Stimulated activated naive CD4-positive, alpha-beta T cell treated with Interleukin-2 at 50 U/mL for 16 hours (primary cell): ENCODE measurements at places on chromosomes 3 and 15.

DNA sequence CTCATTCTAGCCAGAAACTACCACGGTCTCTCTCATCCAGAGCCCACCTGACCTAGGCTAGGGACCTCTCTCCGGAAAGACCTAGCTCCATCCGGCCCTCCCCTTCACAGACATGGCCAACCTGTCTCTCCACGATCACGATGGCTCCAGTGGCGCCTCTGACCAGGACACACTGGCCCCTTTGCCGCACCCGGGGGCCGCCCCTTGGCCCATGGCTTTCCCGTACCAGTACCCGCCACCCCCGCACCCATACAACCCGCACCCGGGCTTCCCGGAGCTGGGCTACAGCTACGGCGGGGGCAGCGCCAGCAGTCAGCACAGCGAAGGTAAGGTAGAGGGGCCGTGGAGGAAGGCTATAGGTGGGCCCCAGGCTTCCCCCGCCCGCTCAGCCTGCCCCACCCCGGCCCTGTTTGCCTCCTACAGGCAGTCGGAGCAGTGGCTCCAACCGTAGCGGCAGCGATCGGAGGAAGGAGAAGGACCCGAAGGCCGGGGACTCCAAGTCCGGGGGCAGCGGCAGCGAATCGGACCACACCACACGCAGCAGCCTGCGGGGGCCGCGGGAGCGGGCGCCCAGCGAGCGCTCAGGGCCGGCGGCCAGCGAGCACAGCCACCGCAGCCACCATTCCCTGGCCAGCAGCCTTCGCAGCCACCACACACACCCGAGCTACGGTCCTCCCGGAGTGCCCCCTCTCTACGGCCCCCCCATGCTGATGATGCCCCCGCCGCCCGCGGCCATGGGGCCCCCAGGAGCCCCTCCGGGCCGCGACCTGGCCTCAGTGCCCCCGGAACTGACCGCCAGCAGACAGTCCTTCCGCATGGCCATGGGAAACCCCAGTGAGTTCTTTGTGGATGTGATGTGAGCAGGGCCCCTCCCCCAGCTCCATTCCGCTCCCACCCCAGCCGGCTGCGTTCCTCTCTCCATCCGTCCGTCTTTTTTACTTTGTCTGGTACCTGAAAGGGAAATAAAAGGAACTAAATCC lies 4.5 kb upstream of the AP2M1 start:
- no peak for DNase-seq

DNA sequence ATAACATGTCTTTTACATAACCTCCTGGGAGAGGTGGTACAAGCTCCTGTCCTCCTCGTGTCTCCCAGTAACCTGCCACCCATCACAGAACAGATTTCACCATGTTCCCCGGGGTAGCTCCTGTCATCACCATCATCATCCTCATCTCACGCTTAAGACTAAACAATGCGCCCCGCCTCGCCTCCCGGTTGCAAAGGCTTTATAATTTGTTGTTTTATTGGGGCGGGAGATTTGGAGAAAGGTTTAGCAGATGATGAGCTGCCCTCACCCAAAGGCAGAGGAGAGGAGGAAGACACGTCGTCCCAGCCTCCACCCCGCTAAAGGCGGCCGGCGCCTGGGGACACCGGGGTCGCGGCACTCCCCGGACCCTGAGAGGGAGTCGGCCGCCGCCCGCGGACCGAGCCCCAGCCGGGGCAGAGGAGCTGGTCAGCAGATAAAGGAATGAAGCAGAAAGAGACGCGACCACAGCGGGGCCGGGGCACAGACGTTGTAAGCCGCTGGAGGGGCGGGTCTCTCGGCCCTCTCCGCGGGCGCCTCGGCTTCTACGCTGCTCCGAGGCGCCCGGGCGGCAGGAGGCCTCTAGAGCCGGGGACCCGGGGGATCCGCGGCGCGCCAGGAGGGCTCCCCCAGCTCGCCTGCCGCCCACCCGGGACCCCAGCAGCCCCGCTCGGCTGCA lies 589 bp downstream of the HERC1 start:
- DNase-seq, result peak; percentile 23

- DNase-seq, result no peak
Measured at GRCh38 chr3:104257486-104257885, 1109.2 kb upstream of the ALCAM start.

DNA sequence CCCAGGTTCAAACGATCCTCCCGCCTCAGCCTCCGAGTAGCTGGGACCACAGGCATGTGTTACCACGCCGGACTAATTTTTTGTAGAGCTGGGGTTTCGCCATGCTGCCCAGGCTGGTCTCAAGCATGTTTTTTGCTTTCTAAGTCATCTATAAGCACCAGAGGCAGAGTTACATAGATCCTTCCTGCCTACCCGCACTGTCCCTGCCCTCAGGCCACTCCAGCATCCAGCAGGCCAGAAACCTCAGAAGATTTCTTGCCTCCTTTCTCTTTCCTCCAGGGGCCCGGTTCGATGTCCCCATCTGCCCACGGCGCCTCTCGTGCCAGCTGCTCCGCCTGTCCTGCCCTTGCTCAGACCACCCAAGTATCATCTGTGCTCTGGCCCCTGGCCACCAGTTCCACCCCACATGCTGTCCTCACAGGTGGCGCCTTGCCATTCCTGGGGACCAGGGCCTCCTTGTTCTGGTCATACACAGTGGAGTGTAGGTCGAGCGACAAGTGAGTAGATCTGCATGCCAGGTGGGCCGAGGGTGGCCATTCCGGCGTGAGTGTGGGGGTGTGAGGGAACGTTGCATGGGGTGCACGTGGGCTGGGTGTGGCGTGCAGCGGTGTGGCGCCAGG lies 27.3 kb downstream of the KLHDC8B start:
- no peak for DNase-seq

GRCh38 chr3:29746163-29746760 lies 465.4 kb downstream of the RBMS3 start:
- no peak for DNase-seq

GRCh38 chr15:58459560-58459959 lies 27.8 kb downstream of the LIPC start:
- no peak for DNase-seq

- no peak for DNase-seq
Measured at GRCh38 chr3:166052440-166052839, 215.2 kb upstream of the BCHE start.

DNA sequence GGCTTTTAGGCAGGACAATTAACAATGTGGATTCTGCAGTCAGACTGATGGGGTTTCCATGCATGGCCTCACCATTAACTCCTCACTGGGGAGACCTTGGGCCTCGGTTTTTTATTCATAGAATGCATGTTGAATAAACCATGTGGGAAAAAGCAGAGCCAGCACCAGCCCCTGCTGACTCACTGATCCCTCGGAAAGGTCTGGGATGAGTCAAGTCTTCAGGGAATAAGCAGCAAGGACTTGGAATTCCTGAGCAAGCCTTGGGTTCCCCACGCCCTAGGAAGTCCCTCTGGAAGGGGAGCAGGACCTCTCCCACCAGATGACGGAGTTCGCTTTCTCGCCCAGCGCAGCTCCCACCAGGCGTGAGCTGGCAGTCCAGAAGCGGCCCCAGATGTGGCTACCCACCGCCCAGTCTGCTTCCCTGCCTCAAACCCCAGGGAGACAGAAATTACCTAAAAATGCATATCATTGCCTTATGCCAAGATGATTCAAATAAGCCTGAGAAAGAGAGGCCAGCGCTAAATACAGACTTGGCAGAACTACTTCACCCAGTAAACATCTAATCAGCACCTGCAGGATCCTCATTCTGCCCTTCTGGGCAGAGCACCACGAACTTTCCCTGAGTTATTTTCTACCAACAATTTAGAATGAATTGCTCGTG lies 45.4 kb downstream of the BTD start:
- no peak for DNase-seq

DNA sequence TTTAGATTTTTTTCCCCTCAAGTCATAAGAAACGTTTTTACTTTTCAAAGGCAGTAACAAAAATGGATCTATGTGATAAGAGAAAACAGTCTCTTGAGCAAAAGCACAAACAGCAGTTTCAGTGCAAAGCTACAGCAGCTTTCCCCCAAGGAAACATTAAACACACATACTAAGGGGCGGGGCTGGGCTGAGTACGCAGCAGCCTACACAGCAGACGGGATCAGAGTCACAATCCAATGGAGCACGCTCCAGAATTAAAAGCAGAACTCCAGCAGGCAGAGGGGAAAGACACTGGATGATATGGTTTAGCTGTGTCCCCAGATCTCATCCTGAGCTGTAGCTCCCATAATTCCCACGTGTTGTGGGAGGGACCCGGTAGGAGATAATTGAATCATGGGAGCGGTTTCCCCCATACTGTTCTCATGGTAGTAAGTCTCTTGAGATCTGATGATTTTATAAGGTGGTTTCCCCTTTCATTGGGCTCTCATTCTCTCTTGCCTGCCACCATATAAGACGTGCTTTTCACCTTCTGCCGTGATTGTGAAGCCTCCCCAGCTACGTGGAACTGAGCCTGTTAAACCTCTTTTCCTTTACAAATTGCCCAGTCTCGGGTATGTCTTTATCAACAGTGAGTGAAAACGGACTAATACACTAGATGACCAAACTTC lies 116.2 kb upstream of the SLCO3A1 start:
- no peak for DNase-seq

DNA sequence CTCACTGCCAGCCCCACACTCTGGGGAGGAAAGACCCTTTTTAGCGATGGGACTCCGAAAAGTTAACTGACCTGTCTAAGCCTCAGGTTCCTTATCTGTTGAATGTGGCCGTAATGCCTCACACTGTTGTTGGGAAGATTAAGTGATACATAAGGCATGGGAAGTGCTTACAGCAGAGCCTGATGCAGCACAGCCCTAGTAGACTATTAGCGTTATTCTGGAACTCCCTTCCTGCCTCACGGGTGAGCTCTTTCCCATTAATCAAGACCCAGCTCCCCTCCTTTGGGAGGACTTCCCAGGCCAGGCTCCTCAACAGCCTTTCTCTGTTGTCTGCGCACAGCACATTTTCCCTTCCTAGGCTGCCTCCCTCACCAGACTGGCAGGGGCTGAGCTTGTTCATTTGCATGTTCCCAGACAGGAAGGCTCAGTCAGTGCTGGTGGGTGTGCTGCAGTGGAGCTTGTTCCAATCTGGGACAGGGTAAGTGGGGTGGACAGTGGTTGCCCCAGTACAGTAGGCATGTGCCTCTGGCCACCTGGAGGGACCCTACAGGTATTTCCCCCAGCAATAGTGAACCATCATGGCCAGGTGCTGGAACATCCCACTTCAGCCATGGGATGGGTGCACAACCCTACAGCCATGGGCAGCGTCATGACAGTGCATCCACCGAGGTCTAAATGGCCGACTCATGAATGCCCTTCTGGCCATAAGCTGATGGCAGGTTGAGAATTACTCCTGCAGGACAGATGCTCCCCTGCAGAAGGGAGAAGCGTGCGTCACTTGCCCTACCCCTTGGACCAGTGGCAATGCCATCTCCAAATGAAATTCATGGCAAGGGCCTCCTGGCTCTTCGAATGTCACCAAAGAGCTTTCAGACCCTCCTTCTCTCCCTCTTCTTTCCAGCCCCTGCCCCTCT lies 5.8 kb upstream of the PSTPIP1 start:
- no peak for DNase-seq

DNA sequence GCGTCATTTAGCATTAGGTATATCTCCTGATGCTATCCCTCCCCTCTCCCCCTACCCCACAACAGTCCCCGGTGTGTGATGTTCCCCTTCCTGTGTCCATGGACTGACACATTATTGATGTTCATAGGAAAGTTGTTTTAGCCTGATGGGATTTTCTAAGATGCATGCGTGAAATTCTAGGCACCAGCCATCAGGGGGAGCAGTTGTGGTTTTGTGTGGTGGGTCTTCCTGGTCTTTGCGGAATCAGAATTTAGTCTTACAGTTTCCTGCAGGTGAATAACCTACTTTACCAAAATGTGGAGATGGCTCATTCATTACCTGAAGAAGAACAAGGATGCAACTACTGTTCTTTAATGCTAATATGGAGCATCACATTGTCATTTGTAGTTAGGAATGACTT lies 455.0 kb upstream of the THBS1 start:
- DNase-seq, result no peak
